ENCODE measurements at places on chromosomes 1 and 21.

DNA sequence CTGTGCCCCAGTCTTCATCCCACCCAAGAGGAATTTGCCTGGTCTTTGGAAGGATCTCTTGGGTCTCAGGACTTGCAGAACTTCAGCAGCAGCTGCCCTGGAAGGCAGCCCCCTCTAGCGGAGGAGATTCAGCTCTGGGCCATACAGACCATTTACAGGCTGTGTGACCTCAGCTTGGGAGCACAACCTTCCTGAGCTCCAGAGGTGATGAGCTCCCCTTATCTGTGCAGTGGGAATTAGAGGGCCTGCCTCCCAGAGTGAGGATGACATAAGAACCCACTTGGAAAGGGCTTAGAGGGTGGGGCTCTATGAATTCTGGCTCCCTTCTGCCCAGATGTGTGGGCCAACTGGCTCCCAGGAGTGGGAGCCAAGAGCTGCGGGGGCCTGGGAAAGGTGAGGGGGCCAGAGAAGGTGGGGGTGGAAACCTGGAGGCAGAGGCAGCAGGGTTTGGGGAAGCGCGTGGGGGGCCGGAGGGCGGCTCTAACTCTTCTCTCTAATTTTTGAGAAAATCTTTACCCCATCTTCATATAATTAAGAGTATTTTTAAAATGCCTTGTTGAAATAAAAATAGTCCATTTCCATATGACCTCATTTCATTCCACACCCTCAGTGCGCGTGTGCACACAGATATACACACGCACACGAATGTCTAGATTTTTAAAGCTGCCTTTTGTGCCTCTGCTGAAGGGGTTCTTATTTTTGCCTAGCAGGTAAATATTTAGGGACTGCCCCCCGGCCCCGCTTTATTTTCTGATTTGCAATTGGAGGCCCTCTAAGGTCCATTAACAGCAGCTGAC is 21.5 kb downstream of the EPHB2 start:
- DNase-seq, result no peak

DNA sequence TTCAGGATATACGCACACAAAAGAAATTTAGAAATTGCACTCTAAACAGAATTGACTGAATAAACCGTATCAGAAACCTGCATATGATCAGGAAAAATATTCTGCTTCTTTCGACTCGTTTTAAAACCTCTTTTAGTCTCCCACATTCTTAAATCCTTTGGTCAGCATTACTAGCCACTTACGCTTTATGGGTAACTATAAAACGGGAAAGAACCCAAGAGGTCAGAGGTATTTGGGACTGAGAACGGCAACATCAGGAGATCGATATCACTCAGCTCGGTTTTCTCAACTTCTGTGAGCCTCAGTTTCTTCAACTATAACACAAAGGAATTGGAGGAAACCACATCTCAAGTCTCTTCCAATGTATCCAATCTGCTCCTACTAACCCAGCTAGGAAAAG is 36.4 kb upstream of the ANGPTL7 start:
- DNase-seq, result no peak

GRCh38 chr1:47865881-47866535 is 131.2 kb downstream of the TRABD2B start:
- no peak for DNase-seq

GRCh38 chr1:46248122-46248920 is 758 bp downstream of the RAD54L start:
- no peak for DNase-seq

GRCh38 chr1:3033790-3034090 is 12.5 kb downstream of the ACTRT2 start:
- DNase-seq, result no peak

DNA sequence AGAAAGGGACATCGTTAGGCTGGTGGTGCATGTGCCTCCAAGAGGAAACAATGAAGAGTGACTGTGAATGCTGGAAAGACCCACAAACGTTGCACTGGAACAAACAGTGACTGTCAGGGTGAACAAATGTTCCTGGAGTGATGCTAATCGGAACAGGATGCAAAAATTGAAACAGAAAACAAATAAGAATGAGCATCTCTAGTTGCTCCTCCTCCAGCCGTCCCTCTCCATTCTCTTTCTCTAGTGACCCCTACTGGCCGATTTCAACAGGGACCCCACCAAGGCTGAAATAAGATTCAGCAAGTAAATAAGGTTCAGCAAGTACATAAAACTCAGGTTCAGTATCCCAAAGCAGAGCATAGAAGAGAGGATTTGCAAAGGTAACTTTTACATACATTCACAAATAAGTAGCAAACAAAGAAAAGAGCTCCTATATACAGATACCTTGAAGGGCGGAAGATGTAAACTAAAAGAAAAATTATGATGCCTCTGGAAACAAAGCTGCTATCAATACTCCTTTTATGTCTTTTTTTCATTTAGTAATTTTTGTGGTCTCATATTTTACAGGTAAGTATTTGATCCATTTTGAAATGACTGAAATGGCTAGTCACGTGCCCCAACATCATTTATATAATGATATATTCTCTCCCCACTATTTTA is 836.1 kb upstream of the ADAMTS5 start:
- DNase-seq, result no peak

GRCh38 chr1:21022279-21023040 is 154.2 kb downstream of the EIF4G3 start:
- no peak for DNase-seq

Measured in stimulated activated CD4-positive, alpha-beta T cell treated with anti-CD3 and anti-CD28 coated beads, TNF-alpha, amount 100 ng/mL, for 1 hour (primary cell).